ENCODE measurements at places on chromosomes 7 and 10.

GRCh38 chr10:13722747-13723653, 136.2 kb downstream of the PRPF18 start:
- no peak overlapping the region for H3K4me3 ChIP-seq
- no peaks in the 10 kb centered on the region for H3K27me3 ChIP-seq
- peaks cover 2% of the 10 kb centered on the region for H3K36me3 ChIP-seq
- no peaks in the 10 kb centered on the region for H3K4me1 ChIP-seq

- no peak overlapping the region for H3K27ac ChIP-seq
- peaks cover 79% of the 10 kb centered on the region for H3K27me3 ChIP-seq
- peaks cover 6% of the 10 kb centered on the region for H3K4me1 ChIP-seq
- no peak overlapping the region for H3K4me3 ChIP-seq
- peaks cover 4% of the 10 kb centered on the region for H3K36me3 ChIP-seq
Measured at GRCh38 chr10:93067443-93068365, 6.0 kb upstream of the CYP26A1 start.

- H3K27me3 ChIP-seq, result no peaks in the 10 kb centered on the region
- DNase-seq, result no peak
- no peak overlapping the region for H3K27ac ChIP-seq
- no peaks in the 10 kb centered on the region for H3K36me3 ChIP-seq
Measured at GRCh38 chr7:123193235-123193634, 6.5 kb downstream of the SLC13A1 start.

DNA sequence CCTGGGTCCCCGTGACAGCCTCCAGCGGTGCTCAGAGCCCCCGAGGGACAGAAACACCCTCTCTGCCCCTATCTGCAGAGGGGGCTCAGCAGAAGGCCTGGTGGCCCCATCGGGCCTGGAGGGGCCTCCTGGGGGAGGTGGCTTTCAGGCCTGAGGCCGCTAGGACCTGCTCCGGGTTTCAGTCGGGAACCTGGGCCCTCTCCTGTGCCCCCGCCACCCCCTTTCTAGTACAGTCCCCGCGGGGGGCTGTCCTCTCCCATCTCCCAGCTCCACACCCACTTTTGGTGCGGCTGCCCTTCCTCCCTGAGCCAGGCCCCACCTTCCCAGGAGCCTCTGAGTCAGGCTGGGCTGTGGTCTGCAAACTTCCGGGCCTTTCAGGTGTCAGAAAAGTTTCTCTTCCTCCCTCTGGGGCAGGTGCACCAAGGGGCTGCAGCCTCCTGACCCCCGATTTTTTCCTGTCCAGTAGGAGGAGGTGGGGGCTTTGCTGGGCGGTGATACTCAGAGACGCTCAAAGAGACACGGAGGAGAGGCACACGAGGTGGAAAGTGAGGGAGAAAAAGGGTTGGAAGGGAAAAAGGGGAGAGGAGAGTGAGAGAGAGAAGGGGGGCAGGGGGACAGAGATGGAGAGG, 692 bp downstream of the CARD11 start:
- H3K27ac ChIP-seq, result peak overlapping the region; percentile 91
- peak; percentile 37 for DNase-seq
- peaks cover 56% of the 10 kb centered on the region for H3K4me1 ChIP-seq
- peaks cover 28% of the 10 kb centered on the region for H3K36me3 ChIP-seq
- peak overlapping the region; percentile 95 for H3K4me3 ChIP-seq
- no peaks in the 10 kb centered on the region for H3K27me3 ChIP-seq

- H3K36me3 ChIP-seq, result peaks cover 2% of the 10 kb centered on the region
- no peak overlapping the region for H3K27ac ChIP-seq
- no peak for DNase-seq
- H3K4me1 ChIP-seq, result peaks cover 38% of the 10 kb centered on the region
- no peaks in the 10 kb centered on the region for H3K27me3 ChIP-seq
Measured at GRCh38 chr7:105831824-105832535, 44.4 kb downstream of the ATXN7L1 start.

DNA sequence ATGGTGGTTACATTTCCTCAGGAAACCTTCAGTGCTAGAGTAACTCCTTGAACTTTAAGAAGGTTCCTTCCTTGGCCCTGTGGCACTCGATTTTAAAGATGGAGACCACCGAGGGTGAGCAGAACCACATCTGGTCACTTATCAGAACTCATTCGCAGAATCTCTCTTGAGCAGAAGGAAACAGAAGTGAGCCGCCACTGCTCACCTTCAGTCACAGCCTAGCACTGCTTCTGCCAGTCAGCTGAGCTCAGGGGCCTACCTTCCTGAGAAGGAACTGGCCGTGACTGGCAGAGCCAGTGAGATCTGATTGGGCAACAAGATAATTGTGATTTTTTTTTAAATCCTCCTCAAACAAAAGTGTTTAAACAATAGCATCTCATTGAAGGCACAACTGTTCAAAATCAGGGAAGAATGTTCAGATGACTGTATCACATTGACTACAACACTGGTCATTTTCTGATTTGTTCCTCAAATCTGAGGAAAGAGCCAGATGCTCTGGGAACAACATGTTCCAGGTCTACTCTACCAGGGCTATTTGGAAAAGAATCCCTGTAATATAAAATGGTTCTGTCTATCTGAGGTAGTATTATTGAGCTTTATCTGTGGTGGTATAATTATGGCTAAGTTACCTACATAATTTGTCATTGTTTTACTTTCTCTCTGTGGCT, 2.7 kb upstream of the SYPL1 start:
- peaks cover 10% of the 10 kb centered on the region for H3K36me3 ChIP-seq
- DNase-seq, result no peak
- H3K4me3 ChIP-seq, result peak overlapping the region; percentile 85

GRCh38 chr7:2172311-2173188, 60.2 kb downstream of the MAD1L1 start:
- no peak overlapping the region for H3K4me3 ChIP-seq
- DNase-seq, result no peak
- H3K4me1 ChIP-seq, result peaks cover 21% of the 10 kb centered on the region
- peaks cover 9% of the 10 kb centered on the region for H3K36me3 ChIP-seq
- H3K27me3 ChIP-seq, result no peaks in the 10 kb centered on the region

GRCh38 chr10:79047875-79048638, 20.7 kb upstream of the ZMIZ1 start:
- peak overlapping the region; percentile 69 for H3K4me3 ChIP-seq
- no peak for DNase-seq
- H3K36me3 ChIP-seq, result peaks cover 3% of the 10 kb centered on the region
- no peaks in the 10 kb centered on the region for H3K27me3 ChIP-seq

DNA sequence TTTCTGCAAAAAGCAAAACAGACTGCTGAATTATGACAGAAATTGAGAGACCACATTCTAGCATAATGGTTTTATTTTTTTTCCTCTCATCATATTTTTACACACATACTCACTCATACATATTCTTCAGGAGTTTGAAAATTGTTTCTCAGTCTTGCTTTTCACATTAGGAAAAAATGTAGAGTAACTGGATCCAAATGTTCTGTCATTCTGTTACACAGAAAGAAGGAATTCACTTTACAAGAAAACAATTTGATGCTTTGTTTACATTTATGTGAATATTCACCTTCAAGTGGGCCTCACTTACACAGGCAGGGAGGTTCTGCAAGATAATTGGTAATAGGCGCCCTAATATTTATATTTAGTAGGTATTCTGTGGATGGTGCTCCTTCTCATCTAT, 82.0 kb downstream of the ARL4A start:
- no peak overlapping the region for H3K27ac ChIP-seq
- no peak overlapping the region for H3K4me3 ChIP-seq
- peaks cover 19% of the 10 kb centered on the region for H3K27me3 ChIP-seq
- no peaks in the 10 kb centered on the region for H3K36me3 ChIP-seq
- no peak for DNase-seq
- H3K4me1 ChIP-seq, result no peaks in the 10 kb centered on the region

GRCh38 chr7:40299097-40299496, 164.3 kb downstream of the SUGCT start:
- H3K27ac ChIP-seq, result no peak overlapping the region
- no peak for DNase-seq
- no peaks in the 10 kb centered on the region for H3K36me3 ChIP-seq
- no peaks in the 10 kb centered on the region for H3K4me1 ChIP-seq

DNA sequence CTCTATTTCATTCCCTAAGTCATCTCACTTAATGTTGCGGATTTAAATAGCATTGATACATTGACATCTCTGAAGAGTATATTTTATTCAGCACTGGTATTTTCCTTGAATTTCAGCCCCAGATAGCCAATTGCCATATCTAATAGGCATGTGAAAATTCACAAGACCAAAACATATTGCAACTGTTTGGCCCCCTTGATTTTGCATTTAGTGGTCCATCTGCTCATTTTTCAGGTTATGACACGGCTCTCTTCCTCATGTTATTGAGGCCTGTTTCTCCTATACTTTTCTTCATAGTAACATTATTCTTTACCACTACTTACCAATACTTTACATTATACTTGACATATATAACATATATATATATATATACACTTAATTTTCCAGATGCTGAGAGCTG, 43.7 kb downstream of the MKLN1 start:
- no peak for DNase-seq
- H3K27me3 ChIP-seq, result no peaks in the 10 kb centered on the region
- H3K4me3 ChIP-seq, result no peak overlapping the region
- H3K4me1 ChIP-seq, result peaks cover 54% of the 10 kb centered on the region
- peaks cover 2% of the 10 kb centered on the region for H3K36me3 ChIP-seq

GRCh38 chr10:132624847-132625471, 87.4 kb downstream of the INPP5A start:
- peaks cover 2% of the 10 kb centered on the region for H3K36me3 ChIP-seq
- H3K4me3 ChIP-seq, result no peak overlapping the region
- no peak for DNase-seq
- H3K27me3 ChIP-seq, result no peaks in the 10 kb centered on the region

DNA sequence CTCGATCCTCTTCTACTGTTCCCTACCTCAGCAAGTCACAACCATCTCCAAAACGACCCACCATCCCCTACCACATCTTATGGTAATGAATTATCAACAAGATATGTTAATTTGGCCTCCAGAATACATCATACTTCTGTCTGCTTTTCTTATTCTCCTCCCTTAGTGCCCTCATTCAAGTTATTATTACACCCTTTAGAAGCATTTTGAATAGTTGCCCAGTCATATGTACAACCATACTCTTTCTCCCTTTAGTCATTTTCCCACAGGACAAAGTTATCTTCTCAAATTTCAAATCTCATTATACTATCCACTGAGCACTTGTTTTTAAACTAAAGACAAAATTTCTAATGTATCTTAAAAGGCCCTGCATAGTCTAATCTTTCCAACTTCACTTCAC, 71.0 kb downstream of the GNAT3 start:
- no peak overlapping the region for H3K4me3 ChIP-seq
- no peak overlapping the region for H3K27ac ChIP-seq
- DNase-seq, result no peak
- H3K36me3 ChIP-seq, result no peaks in the 10 kb centered on the region
- H3K27me3 ChIP-seq, result no peaks in the 10 kb centered on the region
- H3K4me1 ChIP-seq, result no peaks in the 10 kb centered on the region

DNA sequence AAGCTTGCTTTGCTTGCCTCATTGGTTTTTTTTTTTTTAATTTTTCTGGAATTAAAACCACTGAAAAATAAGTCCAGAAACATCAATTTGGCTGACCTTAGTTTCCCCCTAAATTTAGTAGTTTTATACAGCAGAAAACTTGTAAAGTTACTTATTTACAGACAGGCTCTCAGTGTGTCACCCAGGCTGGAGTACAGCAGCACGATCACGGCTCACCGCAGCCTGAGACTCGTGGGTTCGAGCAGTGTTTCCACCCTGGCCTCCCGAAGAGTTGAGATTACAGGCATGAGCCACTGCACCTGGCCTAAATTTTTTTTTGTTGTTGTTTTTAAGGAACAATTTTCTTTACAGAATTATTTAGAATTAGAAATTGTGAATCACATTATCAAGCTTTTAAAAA, 250.5 kb downstream of the SDK1 start:
- no peak overlapping the region for H3K4me3 ChIP-seq
- H3K36me3 ChIP-seq, result no peaks in the 10 kb centered on the region
- H3K27me3 ChIP-seq, result peaks cover 54% of the 10 kb centered on the region
- DNase-seq, result no peak
- no peak overlapping the region for H3K27ac ChIP-seq
